ENCODE measurements at places on chromosomes 12 and 14.

DNA sequence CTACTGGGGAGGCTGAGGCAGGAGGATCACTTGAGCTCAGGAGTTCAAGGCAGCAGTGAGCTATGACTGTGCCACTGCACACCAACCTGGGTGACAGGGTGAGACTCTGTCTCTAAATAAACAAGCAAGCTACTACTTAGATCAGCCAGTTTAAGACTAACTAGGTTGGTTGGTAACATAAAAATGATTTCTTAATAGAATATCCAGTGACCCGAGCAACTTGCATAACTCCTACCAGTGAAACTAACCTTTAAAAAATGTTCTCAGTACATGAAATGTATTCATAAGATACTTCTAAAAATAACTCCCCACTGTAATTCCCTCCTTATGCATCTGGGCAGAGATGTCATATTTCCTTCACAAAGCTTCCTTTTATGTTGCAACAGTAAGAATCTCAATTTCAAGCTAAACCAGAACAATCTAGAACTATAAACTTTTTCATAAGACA lies 15.9 kb downstream of the TAOK3 start:
- DNase-seq, result peak; percentile 31

DNA sequence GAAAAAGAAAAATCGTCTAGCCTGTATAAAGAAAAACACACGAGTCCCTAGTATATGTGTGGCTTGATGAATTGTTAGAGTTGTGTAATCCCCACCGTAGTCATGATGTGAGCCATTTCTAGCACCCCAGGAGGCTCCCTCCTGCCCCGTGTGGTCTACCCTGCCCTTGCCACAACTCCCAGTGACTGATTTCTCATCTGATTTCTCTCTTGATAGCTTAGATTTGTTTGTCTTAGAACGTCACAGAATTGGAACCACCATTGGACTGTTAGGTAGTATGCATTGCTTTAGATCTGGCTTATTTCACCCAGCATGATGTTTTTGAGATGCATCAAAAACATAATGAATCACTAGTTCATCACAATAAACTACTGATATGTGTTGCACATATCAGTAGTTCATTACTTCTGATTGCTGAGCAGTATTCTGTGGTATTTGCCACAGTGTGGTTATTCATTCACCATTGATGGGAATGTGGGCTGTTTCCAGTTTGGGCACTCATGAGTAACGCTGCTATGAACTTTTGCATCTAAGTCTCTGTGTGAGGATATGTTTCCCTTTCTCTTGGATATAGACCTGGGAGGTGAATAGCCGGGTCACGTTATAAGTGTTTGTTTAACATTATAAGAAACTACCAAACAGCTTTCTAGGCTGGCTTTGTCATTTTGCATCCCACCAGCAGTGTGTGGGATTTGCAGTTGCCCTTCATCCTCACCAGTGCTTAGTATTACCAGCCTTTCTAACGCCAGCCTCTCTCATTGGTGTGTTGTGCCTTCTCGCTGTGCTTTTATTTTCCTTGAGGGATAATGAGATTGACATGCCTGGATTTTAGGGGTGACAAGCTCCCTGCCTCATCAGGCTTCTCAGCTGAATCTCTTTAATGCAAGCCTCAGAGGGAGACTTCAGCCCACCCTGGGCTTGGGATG lies 31.9 kb upstream of the NCOR2 start:
- DNase-seq, result peak; percentile 52

GRCh38 chr14:103230658-103231334 lies 103.2 kb upstream of the EIF5 start:
- DNase-seq, result no peak

DNA sequence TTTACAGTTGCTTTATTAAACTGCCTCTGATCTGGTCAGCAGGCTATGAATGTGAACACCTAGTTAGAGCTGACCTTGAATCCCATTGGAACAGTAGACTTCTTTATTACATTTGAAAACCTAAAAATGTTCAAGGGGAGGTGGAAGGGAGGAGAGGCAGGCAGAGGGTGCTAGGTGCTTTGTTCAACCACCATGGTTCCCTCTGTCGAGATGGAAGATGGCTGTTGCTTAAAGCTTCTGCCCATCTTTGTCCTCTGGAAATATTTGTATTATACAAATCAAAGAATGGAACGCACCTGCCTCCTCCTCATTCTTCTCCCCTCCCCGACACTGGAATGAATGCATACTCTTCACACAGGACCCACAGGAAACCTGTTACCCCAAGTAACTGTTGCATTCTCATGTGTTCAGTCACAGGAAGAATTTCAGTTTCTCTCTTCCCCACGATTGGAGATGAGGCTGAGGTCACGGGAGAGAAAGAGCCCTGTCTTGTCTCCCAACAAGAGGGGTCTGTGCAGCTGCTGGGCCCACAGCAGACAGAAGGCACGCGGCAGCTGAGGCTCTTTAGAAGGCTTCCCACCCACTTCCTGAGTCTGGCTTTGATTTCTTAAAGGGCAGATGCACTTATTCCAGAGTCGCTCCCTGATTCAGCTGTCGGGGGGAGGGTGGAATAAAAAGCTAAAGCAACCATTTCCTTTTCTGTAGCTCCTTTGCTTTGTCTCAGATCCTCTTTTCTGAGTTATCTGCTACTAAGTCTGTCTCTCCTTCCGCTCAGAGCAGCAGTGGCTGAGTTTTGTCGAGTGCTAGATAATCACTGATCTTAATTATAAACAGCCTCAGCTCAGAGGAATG lies 217.9 kb upstream of the BTG1 start:
- peak; percentile 27 for DNase-seq

DNA sequence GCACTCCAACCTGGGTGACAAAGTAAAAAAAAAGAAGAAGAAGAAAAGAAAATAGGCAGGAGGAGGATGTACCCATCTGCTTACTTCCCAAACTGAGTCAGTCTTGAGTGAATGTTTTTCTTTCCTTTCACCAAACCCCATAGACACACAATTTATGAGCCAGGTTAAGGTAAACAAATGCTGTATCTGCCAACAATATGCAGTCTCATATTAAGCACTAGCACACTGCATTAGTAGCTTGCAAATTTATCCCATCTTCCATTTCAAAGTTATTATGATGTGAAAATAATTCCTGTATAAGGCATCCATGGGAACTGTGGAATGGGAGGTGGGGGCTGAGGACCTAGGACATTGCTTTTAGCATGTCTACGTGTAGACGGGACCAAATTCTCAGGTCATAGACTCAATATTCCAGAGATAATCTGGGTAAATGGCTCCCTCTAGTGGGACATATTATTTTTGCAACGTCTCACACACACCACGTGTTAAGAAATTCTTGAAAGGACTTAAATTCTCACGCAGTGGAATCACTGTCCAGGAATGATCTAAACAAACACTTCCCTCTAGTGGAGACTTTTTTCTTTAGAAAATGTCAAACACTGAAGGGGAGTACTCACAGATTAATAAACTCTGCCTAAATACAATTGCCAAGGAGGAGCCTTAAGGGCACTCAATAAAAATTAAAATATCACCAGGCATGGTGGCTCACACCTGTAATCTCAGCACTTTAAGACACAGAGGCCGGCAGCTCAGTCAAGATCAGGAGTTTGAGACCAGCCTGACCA lies 17.1 kb upstream of the OR10P1 start:
- peak; percentile 14 for DNase-seq

DNA sequence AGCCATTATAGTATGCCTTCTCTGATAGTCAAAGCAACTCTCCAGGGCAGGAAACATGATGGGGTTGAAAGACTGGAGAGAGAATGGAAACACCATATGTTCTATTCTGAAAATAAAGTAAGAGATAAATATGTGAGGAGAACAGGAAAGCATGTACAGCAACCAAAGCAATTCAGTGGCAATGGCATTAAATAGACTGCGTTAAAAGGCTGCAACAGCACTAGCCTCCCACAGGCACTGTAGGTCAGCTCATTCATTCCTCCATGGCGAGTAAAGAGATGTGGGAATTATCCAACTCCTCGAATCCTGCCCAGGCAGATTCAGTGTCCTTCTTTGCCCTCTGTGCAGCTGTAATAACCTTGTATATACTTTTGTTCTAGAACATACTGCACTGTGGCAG lies 43.8 kb downstream of the ANO6 start:
- no peak for DNase-seq

GRCh38 chr14:23052671-23053070 lies 4.6 kb downstream of the CDH24 start:
- DNase-seq, result no peak

- DNase-seq, result no peak
Measured at GRCh38 chr14:71780822-71781221, 151.4 kb upstream of the RGS6 start.

DNA sequence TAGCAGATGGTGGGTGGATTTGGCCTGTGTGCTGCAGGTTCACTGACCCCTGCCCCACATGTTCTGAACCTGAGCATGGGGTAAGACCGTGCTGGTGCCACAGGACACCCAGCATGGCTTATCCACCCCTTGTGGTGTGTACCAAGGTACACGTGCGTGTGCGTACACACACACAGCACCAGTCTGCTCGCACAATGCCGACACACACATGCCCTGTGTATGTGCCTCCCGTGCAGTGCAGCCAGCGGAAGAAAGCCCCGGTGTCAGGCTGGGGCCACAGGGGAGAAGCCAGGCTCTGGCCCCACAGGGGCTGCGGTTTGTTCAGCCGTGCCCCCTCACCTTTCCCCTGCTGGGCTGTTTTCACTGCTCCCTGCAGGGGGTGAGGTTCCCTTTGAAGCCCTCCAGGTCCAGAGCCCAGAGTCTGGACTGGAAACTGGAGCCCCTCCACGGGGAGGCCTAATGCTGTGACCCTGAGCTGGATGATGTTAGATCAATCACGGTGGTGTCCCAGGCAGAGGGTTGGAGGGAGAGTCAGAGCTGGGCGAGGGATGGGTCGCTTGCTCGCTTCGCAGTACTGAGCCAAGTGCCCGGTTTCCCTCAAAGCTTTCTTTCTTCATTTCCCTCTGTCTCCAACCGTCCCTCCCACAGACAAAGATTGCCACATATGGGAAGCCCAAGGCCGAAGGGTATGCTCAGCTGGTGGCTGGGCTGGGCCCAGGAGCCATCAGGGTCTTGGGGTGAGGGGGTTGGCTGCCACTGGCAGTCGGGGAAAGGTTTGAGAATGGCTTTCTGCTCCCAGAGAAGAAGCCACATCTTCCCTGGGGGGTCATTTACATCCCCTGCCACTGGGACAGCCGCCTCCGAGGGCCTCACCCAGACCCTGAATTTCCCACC lies 6.2 kb downstream of the DTX1 start:
- no peak for DNase-seq

DNA sequence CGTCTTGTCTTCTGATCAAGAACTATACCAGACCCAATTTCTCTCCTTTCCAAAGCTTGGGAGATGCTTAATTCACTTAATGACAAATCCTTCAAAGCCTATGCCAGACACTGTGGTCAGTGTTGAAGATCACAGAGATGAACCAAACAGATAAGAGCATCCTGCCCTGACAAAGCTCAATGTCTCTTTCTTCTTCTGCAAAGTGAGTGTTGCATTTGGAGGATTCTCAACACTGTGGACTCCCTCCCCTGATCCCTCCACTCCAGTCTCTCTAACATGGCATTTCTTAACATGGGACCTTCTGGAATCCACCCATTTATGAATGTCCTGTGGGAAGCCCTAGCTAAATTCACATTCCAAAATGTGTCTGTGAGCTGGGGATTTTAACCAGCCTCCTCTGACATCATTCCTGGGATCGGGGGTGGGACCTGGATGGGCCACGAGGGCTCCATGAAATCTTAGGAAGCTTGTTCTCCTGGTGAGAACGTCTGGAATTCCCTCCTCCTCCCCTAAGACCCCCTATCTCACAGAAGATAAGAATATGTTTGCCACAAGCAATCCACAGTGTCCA lies 20.3 kb downstream of the SYNE3 start:
- DNase-seq, result no peak

- no peak for DNase-seq
Measured at GRCh38 chr12:98256830-98257229, 258.6 kb upstream of the TMPO start.

GRCh38 chr14:50859296-50859624 lies 12.6 kb upstream of the ABHD12B start:
- DNase-seq, result no peak

DNA sequence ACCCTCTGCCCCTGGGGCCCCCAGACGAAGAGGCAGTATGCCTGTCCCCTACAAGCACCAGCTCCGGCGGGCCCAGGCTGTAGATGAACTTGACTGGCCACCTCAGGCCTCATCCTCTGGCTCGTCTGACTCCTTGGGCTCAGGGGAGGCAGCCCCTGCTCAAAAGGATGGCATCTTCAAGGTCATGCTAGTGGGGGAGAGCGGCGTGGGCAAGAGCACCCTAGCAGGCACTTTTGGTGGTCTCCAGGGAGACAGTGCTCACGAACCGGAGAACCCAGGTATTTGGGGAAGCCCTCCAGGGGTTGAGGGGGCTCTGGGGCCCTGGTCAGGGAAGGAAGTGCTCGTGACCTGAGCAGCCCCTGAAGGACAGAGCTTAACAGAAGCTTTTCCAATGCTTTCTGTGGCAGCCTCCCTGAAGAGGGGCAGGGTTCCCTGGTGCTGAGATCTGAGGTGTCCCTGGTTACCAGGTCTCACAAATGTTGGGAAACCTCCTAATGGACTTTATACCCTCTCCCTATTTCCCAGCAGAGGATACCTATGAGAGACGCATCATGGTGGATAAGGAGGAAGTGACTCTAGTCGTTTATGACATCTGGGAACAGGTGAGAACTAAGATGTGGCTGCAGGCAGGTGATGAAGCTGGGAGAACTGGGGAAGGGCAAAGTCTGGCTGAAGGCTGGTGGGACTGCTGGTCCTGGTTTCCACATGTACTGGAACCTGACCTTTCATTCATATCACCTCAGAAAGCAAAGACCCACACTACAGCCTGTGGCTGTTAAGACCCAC lies 1.9 kb downstream of the REM2 start:
- DNase-seq, result no peak

DNA sequence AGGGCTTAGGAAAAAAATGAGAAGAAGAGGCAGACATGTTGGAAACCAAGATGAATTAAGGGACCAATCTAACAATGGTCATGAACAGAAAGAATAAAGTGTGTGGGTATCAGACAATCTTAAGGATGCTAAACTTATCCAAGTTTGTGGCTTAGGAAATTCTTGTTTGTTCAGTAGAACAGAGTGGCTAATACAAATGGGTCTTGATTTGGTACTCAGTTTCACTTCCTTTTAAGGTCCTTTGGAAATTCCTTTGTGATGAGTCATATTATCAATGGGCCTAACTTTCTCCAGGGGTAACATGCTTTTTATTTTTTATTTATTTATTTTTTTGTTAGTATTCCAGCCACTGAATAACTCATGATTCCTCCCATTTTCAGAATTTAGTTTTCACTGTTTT lies 1154.7 kb upstream of the FLRT2 start:
- no peak for DNase-seq

GRCh38 chr12:72148709-72149108 lies 123.5 kb upstream of the TRHDE start:
- DNase-seq, result no peak
